ENCODE measurements at places on chromosomes 3 and 15.

- DNase-seq: no peak
Observed at GRCh38 chr15:61153291-61153690, 75.8 kb downstream of the RORA start.

- DNase-seq: no peak
Observed at GRCh38 chr3:55185380-55185779, 257.5 kb upstream of the LRTM1 start.

GRCh38 chr3:42184651-42185443 is 81.1 kb downstream of the CCK start:
- no peak for DNase-seq

GRCh38 chr3:178310949-178311348 is 225.3 kb upstream of the KCNMB2 start:
- DNase-seq: no peak

Data from NCI-H2081 (cell line).